Thyroid gland (tissue), 4 donors: ENCODE measurements at places on chromosomes 4 and X. TPM values are rescaled to one million over a fixed set of nuclear protein-coding genes. Genes with fewer than 3 reads are reported as not detected.

The RAB40A gene
- total RNA-seq = 0.67 TPM

The SLC16A2 gene
- total RNA-seq = 10.1 TPM

The XG gene
- total RNA-seq = 4.7 TPM

The TSPAN7 gene
- total RNA-seq = 45.0 TPM
